ENCODE measurements at places on chromosomes 1 and 21. TPM values are rescaled to one million over a fixed set of nuclear protein-coding genes. Genes with fewer than 3 reads are reported as not detected.

CD52 gene
- total RNA-seq, result 10.4 TPM

GRCh38 chr1:112247036-112247597 is 148.9 kb upstream of the CTTNBP2NL start:
- DNase-seq, result no peak
- H3K4me3 ChIP-seq, result no peak overlapping the region
- H3K27me3 ChIP-seq, result no peaks in the 10 kb centered on the region
- no peak overlapping the region for H3K27ac ChIP-seq
- no peaks in the 10 kb centered on the region for H3K4me1 ChIP-seq
- H3K36me3 ChIP-seq, result no peaks in the 10 kb centered on the region

GRCh38 chr1:151655371-151655770 is 43.5 kb downstream of the SNX27 start:
- H3K27ac ChIP-seq, result no peak overlapping the region
- H3K36me3 ChIP-seq, result peaks cover 28% of the 10 kb centered on the region
- H3K4me1 ChIP-seq, result peaks cover 3% of the 10 kb centered on the region
- no peak for DNase-seq

DNA sequence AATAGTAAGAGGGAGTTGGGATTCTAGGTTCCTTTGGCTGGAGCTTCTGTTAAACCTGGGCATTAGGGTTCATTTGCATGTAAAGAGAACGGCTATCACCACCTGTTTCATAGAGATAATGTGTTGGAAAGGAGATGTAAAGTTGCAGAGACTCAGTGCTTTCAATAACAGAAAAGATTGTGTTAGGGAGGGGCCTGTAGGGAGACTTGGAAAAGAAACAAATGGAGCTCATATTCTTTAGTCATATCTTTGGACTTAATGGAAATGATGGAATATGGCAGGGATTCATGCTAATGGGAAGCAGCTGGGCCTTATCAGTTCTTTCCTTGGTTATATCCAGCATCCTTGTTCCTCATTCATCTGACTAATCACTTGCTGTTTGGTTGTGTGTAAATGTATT is 144.9 kb downstream of the CD247 start:
- H3K27ac ChIP-seq, result no peak overlapping the region
- peaks cover 17% of the 10 kb centered on the region for H3K4me1 ChIP-seq
- H3K4me3 ChIP-seq, result no peak overlapping the region
- no peaks in the 10 kb centered on the region for H3K36me3 ChIP-seq
- no peaks in the 10 kb centered on the region for H3K27me3 ChIP-seq

DNA sequence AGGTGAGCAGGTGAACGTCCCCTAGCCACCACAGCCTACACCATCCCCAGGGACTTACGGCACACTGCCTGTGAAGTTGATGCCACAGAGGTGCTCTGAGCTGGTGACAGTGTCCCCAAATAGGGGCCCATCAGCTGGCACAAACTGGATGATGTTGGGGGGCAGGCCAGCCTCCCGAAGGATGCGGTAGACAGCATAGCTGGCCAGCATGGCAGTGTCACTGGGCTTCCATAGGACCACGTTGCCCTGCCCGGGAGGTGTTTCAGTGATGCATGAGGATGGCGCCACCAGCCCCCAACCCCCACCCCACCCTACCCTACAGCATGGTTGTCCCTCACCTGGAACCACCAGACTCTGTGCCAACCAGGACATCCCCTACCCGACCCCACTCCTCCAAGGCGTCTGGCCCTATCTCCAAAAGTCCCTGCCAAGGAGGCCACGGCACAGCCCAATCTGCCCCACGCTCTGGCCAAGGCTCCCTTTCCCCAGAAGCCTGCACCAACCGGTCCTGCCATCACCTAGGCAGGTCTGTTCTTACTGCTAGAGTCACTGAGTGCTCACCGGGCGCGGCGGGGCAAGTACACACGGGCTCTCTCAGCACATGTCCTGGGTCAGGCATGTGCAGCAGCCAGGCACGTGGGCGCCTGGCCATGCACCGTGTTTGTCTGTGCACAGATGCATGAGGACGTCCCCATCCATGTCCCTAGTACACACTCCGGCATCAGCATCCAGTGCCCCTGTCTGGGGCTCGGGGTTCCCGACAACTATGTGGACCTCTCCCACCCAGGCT is 20.5 kb downstream of the ALDH4A1 start:
- no peaks in the 10 kb centered on the region for H3K4me1 ChIP-seq
- no peaks in the 10 kb centered on the region for H3K36me3 ChIP-seq
- no peak overlapping the region for H3K27ac ChIP-seq
- H3K27me3 ChIP-seq, result no peaks in the 10 kb centered on the region
